ENCODE measurements at places on chromosomes 12 and 14. TPM values are rescaled to one million over a fixed set of nuclear protein-coding genes. Genes with fewer than 3 reads are reported as not detected.
A peak's percentile ranks its signal among the peaks of the same experiment; 100 is the strongest.

- DNase-seq: peak; percentile 67
Measured at GRCh38 chr12:55996201-55996714, 818 bp upstream of the SUOX start.

- no peak for DNase-seq
Measured at GRCh38 chr14:91367173-91368171, 50.1 kb downstream of the CCDC88C start.

BCL11B gene
- 0.23 TPM for total RNA-seq

VDR gene
- 0.25 TPM for total RNA-seq

KCNMB4 gene
- 1.3 TPM for total RNA-seq

DNA sequence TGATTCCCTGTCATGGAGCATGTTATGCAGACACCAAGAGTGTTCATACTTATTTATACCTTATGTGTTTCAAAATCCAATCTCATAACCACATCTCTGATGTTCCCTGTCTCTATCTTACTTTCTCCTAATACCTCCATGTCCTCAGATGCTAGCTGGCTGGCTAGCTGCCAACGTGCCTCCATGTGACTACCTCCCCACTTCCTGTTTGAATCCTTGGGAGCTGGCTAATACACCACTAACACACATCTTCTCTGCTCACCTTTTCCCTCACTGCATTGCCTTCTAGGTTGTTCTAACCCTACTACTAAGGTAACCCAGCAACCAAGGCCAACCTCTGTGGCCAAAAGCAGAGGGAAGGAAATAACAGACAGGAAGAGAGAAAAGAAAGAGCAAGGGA, 27.3 kb downstream of the TTC5 start:
- DNase-seq: no peak

INSM2 gene
- not detected for total RNA-seq

CMA1 gene
- not detected for total RNA-seq

GRCh38 chr12:72246370-72246769, 25.8 kb upstream of the TRHDE start:
- DNase-seq: no peak

DNA sequence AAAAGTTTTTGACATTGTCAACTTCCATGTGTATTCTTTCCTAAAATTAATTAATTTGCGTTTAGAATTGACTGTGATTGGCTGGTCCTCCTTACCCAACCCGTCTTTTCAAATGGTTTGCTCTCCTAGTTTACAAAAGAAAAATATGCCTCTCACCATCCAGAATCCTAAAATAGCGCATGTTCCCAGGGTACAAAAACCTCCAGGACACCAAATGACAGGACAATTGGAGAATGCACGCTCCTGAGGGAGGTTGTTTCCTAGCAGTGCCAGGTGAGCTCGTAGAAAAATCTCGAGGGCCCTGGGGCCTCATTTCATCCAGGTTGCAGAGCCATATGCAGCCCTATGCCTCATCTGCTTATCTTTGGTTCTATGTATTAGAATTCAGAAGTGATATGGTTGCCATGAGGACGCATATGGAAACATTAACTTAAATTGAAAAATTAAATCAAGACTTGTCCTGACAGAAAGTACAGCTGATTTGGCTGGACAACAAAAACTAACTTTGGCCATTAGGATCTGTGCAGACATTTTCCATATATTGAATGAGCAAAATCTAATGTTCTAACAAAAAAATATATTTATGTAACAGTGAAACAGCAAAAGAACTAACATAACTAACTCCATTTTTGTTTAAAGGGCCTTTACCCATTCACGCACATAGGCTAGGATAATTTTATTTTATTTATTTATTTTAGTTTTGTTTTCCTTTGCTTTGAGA, 28.2 kb upstream of the EGLN3 start:
- no peak for DNase-seq

DNA sequence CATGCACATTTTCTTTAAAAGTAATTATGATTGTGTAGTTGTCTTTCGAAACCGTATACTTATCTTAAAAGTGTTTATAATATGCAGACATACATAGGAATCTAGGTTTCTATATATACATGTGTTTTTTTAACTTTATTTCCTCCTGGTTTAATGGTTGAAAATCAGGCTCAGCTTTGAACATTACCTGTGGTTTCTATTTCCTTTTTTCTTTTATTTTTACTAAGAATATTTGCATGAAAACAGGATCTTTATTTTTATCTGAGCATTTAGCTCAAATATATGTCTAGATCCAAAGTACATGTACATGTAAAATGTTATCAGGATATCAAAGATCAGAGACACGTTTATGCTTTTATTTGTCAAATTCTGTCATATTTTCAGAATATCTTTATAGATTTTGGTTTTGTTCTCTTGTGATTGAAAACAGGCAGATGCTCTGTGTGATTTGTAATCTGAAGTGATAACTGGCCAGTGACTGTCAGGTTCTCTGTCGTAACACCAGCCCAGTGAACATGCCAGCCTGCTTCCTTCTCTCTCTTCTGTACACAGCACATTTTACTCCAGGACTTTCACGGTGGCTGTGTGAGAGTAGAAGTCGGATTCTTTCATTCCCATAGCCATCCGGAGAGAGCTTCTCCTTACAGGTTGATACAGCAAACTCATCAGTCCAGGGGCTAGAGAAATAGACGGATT, 13.7 kb downstream of the TCTN1 start:
- DNase-seq: no peak

GRCh38 chr12:114272605-114273004, 133.3 kb downstream of the TBX5 start:
- no peak for DNase-seq

DNA sequence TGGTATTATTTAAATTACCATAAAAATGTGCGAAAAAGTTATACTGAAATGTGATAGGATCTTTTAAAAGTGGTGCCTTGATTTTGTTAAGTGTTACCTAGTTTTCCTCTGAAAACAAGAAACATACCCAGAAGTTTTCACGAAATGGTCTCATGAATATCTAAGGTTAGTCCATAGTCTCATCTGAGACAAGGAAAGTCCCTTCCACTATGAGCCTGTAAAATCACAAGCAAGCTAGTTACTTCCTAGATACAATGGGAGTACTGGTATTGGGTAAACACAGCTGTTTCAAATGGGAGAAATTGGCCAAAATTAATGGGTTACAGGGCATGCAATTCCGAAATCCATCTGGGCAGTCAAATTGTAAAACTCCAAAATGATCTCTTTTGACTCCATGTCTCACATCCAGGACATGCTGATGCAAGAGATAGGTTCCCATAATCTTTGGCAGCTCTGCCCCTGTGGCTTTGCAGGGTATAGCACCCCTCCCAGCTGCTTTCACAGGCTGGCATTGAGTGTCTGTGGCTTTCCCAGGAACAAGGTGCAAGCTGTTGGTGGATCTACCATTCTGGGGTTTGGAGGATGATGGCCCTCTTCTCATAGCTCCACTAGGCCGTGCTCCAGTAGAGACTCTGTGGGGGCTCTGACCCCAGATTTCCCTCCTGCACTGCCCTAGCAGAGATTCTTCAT, 271.4 kb downstream of the NAV3 start:
- no peak for DNase-seq

ADAMTS20 gene
- total RNA-seq: 0.05 TPM

GRCh38 chr12:117036046-117036445, 63.2 kb downstream of the TESC start:
- no peak for DNase-seq

PPP1R1A gene
- 8.1 TPM for total RNA-seq

P2RX2 gene
- not detected for total RNA-seq

GRCh38 chr12:21257172-21257571, 77.5 kb downstream of the SLCO1A2 start:
- DNase-seq: no peak

- DNase-seq: no peak
Measured at GRCh38 chr12:19614601-19615383, 175.5 kb downstream of the AEBP2 start.

- no peak for DNase-seq
Measured at GRCh38 chr12:113154351-113154973, 4.9 kb downstream of the CFAP73 start.

PELI2 gene
- total RNA-seq: 2.9 TPM

SDSL gene
- total RNA-seq: 25.9 TPM

- no peak for DNase-seq
Measured at GRCh38 chr14:71384007-71384845, 477.0 kb downstream of the PCNX1 start.

GRCh38 chr12:30692470-30692869, 3.2 kb downstream of the IPO8 start:
- no peak for DNase-seq

GRCh38 chr14:53209370-53209769, 56.2 kb upstream of the DDHD1 start:
- no peak for DNase-seq

TMEM106C gene
- 57.8 TPM for total RNA-seq

- no peak for DNase-seq
Measured at GRCh38 chr14:59107819-59108218, 80.6 kb upstream of the DAAM1 start.

SLC17A8 gene
- total RNA-seq: 0.08 TPM

DNA sequence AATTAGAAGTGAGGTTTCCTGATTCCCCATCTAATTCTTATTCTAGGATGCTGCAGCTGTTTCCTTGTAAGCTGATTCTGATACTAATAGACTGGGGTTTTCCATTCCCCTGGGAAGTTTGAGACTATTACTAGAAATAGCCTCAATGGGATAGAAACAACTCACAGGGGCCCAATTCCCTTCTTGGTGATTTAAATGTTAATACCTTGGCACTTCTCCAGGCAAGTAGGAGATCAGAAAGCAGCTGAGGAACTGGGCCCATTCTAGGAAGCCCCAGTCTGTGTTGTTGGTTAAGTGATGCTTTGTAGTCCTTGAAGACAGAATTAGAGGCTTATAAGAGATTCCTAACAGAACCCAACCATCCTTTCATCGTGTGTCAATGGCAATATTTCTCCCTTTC, 407.0 kb upstream of the SEL1L start:
- no peak for DNase-seq

- no peak for DNase-seq
Measured at GRCh38 chr14:64899958-64900357, 14.3 kb upstream of the CHURC1 start.

- DNase-seq: peak; percentile 27
Measured at GRCh38 chr12:106066051-106066705, 72.6 kb downstream of the NUAK1 start.

GRCh38 chr14:78240567-78240966, 70.4 kb downstream of the NRXN3 start:
- DNase-seq: no peak

KRT73 gene
- not detected for total RNA-seq

DNA sequence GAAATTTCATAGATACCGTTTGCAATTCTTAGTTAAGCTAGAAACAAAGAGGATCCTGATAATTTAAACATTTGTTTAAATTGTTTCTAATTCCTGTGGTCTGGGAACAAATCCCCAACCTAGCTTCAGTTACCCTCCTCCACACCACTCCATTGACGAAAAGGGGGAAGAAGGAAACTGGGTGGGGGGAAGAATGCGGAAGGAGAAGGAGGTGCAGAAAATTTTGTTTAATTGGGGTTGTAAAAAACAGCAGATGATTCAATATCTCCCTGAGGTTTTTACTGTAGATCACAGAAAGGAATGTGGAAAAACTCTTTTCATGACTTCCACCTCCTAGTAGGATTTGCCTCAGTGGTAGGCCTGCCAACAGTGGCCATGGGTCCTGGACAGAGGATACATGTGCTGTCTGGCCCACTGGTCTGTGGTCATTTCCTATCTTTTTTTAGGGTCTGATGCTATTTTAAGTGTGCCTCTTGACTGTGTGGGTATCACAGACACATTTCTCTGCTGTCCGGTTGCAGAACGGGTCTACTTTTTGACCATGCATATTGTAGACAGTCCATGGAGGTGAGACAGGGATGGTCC, 122.9 kb upstream of the PCED1B start:
- no peak for DNase-seq

SLC5A8 gene
- not detected for total RNA-seq

DNA sequence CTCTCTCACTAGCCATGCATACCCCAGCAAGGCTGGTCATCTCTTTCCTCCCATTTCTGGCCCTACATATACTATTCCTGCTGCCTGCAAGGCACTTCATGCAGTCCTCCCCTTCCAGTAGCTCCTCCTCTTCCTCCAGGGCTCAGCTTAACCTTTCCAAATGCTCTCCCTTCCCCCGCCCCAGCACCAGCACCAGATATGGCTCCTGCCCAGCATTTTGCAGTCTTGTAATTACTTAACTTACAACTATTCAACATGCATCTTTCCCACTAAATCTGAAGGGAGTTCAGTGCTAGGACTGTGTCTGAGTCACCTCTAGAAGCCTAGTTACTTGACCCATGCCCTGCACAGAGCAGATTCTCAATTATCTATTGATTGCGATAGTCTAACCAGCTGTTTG, 1.8 kb upstream of the FBXO21 start:
- DNase-seq: no peak

DNA sequence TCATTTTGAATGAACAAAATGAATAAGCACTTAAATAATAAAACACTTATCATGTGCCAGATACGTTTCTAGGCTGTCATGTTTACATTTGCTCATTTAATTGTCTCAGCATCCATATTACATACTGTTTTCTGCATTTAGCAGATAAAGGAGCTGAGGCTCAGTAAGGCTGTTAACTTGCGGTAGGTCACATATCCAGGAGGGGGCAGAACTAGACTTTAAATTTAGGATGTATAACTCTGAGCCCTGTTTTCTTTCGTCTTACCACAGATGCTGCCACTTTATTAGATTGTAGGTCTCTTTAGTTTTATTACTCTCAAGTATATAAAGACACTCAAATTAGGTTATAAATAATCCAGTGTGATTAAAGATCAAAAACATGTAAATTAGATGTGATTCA, 17.7 kb downstream of the IRAK4 start:
- no peak for DNase-seq

PRPH gene
- total RNA-seq: not detected

DNA sequence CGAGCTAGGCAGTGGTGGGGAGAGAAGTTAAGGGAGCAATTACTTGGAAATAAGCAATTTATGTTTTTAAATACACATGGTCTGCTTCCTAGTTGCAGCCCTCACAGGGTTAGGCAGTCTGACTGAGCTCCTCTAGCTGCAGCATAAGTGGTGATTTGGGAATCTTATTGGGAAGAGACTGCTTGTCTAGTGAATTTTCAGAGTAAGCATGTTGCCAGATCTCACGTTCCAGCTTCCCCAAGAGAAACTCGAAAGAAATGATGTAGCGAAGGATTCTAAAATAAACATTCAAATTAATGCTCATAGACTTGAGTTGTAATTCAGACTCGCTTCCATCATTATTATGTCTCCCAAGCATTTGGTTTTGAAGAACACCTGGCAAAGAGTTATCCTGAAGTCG, 440.2 kb downstream of the ATP23 start:
- no peak for DNase-seq

DNA sequence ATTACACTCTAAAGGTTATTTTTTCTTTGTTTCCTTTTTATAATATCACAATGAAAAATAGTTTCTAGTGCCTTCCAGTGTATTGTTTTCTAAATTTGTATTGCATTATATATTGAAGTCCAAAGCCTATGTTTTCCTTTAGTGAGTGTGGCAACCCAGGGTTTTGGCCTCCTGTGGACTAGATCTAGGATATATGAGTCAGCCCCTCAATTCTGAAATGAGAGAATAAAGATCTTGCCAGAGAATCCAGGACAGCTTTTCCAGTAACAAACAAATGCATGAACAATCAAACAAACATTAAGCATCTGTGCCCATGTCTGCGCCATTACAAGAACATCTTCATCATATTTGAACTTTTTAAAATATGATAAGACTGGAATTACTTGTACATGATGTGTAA, 70.7 kb upstream of the SSTR1 start:
- no peak for DNase-seq

CLEC9A gene
- 0.14 TPM for total RNA-seq
